SJSA1 (cell line): ENCODE measurements at places on chromosomes 13 and 19.
A peak's percentile ranks its signal among the peaks of the same experiment; 100 is the strongest.

DNA sequence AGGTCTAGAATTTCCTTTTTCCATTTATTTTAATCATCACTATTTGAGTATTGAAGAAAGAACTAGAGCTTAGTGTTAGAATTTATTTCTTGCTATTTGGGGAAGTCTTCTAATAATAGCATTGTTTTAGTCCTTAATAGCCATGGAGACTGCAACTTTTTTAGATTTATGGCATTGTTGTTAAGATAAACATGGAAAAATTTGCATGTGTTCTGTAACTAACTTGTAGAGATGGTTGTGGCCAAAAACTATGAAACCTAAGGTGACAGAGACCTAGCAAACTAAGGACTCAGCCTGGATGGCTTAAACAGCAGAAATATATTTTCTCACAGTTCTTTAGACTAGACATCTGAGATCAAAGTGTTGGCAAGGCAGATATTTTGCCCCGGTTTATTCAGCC, 246.4 kb downstream of the SPRY2 start:
- DNase-seq, result no peak

DNA sequence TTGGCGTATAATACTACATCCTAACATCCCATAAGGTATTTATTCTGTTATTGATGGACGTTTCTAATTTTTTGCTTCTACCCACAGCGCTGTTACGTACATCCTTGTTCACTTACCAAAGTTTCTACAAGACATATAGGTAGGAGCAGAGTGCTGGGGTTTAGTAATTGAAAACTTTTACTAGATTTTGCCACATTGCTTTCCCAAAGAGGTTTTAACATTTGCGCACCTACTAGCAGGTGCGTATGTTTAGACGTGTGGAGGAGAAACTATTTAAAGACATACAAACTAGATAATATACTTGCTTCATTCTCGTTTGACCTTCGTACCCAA, 559 bp upstream of the RPL21 start:
- no peak for DNase-seq

DNA sequence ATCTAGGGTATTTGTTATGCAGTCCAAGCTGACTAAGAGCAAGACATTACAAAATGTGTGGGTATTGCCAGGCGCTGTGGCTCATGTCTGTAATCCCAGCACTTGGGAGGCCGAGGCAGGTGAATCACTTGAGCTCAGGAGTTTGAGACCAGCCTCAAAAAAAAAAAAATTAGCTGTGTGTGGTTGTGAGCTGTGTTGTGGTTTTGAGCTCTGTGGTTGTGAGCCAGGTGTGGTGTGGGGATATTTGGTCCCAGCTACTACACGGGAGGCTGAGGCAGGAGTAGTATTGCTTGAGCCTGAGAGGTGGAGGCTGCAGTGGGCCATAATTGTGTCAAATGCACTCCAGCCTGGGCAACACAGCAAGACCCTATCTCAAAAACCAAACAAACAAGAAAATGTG, 5.6 kb upstream of the KEAP1 start:
- no peak for DNase-seq

GRCh38 chr13:35791184-35791851, 314.8 kb upstream of the MAB21L1 start:
- peak; percentile 27 for DNase-seq

- no peak for DNase-seq
Observed at GRCh38 chr19:9883764-9884163, 48.6 kb downstream of the PIN1 start.

GRCh38 chr19:7602935-7603497, 7.4 kb downstream of the CAMSAP3 start:
- DNase-seq, result no peak

GRCh38 chr13:38348861-38349389, 726 bp upstream of the UFM1 start:
- DNase-seq, result peak; percentile 31

GRCh38 chr13:51734786-51735185, 69.2 kb downstream of the DHRS12 start:
- peak; percentile 21 for DNase-seq

DNA sequence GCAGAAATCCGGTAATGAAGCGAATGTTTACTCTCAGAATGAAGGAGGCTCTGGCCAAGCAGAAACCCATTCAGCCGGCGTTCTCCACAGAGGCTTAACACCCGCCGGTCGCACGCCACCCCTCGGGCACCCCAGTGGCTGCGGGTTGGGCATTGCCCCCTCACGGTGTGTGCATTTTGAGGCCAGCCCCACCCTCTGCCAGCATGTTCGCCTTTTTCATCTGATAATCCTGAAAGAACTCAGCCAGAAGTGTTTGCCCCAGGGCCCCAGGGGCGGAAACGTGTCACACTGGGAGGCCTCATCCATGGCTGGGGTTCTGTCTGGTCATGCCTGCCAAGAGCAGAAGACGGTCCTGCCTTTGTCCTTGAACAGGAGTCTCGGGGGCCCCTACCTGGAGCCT, 34.2 kb downstream of the COMP start:
- no peak for DNase-seq

DNA sequence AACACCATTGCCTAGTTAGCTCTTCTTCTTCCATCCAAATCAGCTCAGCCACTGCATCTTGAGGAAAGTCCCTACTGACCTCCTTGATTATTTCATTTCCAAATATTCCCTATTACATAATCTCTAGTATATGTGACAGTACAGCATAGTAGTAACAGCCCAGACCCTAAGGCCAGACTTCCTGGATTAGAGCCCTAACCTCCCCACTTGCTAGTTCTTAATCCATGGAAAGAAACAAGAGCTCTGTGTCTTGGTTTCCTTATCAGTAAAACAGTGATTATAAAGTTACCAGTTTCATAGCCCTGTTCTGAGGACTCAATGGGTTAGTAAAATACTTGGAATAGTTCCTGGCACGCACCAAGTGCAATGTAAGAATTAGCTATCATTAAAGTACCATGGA, 153.0 kb downstream of the RAP2A start:
- DNase-seq, result no peak

DNA sequence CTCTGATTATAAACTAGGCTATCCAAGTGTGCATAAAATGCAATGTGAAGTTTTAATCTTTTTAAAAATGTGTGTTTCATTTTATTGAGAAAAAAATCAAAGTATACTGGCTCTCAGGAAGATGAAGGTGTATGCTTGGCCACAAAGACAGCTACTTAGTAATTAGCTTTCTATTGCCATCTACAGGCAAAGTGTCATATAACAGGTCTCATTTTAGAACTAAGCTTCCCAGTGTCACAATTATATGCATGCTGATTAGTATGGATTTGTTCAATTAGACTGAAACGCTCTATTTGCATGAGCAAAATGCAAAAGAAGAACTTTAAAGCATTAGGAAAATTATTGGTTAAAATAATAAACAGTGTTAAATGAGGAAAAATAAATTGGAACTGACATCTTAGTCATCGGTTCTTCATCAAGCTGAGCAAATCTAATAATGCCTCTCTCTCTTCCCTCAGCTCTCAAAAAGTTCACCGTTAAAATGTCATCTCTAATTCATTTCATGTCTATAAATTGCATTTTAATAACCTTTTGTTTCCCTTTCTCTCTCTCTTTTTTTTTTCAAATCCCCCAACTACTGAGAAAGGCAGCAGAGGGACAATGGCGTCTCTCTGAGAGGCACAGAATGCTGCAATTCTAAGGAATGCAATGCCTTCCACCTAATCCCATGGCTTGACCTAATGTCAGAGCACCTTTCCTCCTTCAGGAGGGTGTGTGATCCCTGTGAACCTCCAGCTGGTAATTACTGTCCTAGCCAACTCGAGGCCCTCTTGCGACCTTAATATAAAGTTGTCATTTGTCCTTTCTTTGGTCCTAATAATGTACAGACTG, 313.1 kb upstream of the MAB21L1 start:
- peak; percentile 20 for DNase-seq

DNA sequence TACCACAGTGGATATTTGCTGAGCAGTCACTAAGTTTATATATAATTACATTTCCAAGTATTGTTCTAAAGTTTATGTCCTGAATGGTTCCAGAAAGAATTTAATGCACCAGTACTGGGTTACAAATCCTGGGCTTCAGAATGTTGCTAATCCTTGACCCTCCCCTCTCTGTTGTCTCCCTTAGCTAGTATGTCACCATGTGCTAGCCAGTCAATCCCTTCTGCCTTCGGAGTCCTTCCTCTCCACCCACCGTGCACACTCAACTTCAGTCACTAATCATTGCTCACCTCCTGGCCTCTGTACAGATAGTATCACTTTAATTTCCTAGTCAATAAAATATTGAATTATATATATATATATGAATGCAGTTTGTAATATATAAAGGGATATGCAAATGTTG, 7.5 kb downstream of the FAM124A start:
- DNase-seq, result no peak

DNA sequence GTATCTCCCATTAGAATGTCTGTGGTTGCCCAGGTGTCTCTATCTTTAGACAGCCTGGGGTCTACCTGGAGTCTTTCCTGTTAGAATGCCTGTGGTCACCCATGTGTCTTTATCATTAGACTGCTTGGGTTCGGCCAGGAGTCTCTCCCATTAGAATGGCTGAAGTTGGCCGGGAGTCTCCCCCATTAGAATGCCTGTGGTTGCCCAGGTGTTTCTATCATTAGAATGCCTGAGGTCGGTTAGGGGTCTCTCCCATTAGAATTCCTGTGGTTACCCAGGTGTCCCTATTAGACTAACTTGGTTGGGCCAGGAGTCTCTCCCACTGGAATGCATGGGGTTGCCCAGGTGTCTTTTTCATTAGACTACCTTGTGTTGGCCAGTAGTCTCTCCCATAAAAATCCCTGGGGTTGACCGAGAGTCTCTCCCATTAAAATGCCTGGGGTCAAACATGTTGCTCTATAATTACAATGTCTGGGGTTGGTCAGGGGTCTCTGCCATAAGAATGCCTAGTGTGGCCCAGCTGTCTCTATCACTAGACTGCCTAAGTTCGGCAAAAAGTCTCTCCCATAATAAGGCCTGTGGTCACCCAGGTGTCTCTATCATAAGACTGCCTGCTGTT, 1448.7 kb downstream of the UQCRFS1 start:
- DNase-seq, result no peak

DNA sequence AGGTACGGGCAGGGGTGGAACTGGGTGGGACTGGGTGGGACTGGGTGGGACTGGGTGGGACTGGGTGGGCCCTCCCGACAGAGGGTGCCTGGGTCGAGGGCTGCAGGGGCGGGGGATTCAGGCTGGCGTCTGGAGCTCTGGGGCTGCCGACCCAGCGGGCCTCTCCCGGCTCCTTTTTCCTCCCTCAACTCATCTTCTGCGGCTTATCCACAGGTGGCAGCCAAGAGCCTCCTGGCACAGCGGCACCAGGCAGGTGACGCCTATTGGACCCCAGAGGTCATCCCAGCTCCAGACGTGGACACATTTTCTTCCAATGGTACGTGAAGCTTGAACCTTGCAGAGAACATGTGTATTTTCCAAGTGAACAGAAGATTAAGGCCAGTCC, 533 bp downstream of the ZNF544 start:
- DNase-seq, result no peak

GRCh38 chr13:24185591-24186232, 25.2 kb downstream of the SPATA13 start:
- no peak for DNase-seq

DNA sequence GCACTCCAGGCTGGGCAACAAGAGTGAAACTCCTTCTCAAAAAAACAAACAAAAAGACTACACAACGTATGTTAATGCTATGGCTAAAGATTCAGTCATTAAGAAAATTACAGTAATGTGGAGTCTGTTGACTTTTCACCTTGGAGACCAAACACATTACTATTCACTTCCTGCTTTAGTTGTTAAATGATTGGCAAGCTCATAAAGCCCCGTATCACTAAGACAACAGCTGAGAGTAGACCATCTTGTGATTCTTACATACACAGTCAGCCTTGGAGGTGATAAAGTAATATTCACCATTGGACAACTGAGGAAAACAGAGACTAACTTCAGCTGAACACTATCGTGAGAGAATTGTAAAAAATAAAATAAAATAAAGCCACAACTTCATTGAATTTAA, 86.5 kb downstream of the KCTD12 start:
- no peak for DNase-seq

DNA sequence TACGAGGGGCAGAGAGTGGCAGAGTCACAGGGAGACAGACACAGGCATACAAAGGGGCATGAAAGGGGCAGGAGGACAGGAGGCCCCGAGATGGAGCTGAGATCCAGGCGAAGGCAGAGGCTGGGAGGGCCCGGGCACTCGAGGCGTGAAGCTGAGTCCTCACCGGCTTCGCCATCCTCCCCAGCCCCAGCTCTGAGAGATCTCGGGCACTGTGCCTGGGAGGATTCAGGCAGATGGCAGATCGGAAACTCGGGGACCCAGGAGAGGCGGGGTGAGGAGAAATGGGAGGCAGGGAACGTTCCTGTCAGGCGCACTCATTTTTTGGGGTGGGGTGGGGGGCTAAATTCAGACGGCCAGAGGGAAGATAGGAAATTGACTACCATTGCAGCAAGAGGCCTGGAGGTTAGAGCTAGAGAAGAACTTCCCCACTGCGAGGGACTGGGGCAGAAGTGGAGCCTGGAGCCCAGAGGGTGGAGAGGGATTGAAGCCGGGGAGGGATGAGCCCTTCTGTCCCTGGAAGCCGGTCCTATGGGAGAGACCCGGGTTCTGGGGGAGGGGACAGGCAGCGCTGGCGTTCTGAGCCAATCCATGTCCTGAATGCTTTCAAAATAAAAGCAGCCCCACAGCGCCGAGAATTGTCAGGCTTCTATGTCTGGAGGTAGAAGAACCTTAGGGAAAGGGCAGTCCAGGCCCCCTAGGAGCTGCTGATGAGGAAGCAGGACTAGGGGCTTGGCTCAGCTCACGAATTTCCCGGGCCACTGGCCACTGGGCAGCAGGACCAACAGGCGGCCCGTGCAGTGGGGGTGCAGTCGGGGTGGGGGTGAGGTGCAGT, 12.6 kb downstream of the LRRC4B start:
- no peak for DNase-seq

- no peak for DNase-seq
Observed at GRCh38 chr13:31885994-31886393, 145.6 kb upstream of the FRY start.

DNA sequence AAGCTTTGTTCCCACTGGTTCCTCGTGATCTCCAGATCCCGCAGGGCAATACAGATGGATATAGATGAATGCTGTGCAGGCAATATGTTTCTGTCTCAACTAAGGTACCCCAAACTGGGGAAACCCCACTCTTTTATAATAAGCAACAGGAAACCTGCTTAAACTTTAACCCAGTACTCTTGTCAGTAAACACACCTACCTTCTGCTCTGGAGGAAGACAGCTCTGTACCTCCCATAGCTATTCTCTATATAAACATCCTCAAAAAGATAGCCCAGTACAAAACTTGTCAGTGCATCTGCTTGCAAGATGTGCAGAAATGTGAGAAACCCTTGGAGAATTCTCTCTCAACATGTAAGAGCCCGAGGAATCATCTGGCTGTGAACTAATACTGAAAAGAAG, 583.6 kb downstream of the OLFM4 start:
- no peak for DNase-seq

- peak; percentile 64 for DNase-seq
Observed at GRCh38 chr19:11481534-11482383, 913 bp upstream of the ELAVL3 start.

GRCh38 chr19:5504114-5504513, 48.9 kb downstream of the ZNRF4 start:
- DNase-seq, result no peak
